Right renal pelvis (tissue), 4 donors: ENCODE measurements at places on chromosomes 3 and 15.

DNA sequence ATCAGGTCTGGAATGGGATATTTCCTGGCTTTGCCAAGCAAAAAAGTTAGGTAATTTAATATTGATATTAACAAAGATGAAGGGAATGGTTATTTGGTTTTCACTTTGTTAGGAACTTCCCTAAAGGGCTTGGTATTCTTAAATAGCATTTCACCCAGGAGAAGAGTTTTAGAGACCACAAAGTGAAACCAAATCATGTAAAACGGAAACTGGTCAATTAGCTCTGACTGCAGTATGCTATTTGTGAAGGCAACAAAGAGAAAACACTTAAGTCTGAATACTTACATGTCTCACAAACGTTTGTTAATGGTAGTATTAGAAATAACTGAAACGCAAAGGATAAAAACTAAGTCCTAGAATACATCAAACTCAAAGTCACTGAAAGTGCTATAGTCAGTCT, 32.4 kb upstream of the SETMAR start:
- DNase-seq, result no peak

- no peak for DNase-seq
Measured at GRCh38 chr3:193846569-193846968, 253.6 kb downstream of the OPA1 start.

DNA sequence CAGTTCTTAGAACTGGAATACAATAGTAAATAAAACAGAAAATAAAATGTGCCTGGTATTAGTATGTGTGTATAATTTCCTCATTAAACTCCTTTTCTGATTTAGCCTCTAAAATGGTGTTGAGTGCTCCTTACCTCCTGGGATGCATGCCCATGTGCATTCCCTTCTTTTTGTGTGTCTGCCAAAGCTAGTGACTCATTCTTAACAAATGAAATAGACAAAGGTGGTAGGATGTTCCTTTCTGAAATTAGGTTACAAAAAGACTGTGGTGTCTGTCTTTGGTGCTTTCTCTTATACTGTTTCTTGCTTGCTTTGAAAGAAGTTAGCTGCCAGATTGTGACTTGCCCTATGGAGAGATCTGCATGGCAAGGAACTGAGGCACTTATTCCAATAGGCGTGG, 623.7 kb downstream of the GRM7 start:
- no peak for DNase-seq

DNA sequence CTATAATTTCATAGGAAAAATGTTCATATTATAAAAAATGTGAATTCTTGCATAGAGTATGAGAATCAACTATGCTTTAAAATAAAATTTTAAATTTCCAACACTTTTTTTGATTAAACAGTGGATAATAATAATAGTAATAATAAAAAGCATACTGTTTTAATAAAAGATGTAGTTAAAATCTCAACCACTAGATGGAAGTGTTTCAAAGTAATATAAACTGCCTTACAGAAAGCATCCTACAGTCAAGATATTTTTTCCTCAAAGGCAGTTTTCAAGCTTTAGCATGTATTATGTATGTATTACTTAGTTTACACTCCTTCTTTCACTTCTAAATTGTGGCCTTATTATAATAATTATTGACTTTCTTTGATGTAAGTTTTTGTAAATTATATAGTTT, 217.5 kb downstream of the CHL1 start:
- DNase-seq, result no peak

DNA sequence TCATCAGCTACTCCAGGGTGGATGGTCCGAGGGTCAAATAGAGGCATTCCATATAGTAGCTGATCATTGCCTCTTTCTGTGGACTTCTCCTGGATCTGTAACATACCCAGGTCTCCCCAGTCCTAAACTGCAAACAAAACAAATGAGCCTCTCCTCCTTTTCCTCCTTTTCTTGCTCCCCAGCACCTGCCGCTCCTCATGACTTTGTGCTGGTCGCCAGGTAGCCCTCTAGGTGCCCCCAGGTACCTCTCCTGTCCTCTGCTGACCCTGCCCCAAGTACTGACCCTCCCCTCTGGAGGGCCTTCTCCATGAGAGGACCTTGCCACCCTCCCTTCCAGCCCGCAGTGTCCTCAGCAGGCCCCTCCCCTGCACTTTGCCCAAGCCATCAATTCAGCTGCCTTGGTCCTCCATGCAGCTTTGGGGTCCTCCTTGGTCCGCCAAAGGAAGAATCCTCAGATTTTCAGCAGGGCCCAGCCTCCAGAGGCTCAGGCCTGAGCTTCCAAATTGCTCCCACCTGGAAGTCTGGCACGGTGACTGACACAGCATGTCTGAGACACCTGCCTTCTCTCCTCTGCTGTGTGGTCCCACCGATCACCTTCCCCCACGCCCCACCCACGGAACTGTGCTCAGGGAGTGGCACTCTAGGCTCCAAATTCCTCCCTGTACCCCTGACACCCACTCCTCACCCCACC, 111.0 kb downstream of the LRRK1 start:
- DNase-seq, result no peak

GRCh38 chr3:112302150-112302830, 8.3 kb upstream of the SLC9C1 start:
- no peak for DNase-seq

DNA sequence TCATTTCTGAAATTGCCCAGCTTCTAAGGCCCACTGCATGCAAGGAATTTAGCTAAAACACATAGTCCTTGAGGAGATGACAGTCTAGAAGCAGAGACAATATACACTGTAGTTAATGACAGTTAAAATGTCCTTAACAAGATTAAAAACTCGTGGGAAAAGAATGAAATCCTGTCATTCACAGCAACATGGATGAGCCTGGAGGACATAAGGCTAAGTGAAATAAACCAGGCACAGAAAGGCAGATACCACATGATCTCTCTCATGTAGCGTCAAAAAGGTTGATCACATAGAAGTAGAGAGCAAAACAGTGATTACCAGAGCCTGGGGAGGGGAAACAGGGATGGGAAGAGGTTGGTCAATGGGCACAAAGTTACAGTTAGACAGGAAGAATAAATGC, 36.3 kb upstream of the GOLGA8J start:
- DNase-seq, result no peak

DNA sequence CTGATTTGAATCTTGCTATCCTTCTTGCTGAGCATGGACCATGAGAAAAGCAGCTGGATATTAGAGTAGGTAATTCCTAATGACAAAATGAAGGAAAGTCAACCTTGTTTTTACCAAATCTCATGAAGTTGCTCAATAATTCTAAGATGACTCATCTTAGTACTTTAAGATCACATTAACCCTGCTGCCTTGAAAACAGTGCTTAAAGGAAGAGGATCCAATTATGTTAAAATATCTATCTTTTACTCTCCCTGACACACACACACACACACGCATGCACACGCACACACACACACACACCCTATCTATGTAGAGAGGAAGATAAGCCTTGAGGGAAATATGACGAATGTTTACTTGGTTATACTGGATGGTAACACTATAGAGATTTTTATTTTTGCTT, 16.0 kb upstream of the MYO1E start:
- no peak for DNase-seq

- no peak for DNase-seq
Measured at GRCh38 chr15:62524848-62525247, 359.8 kb upstream of the C2CD4B start.

GRCh38 chr3:64593350-64593749, 94.5 kb downstream of the ADAMTS9 start:
- DNase-seq, result no peak

- no peak for DNase-seq
Measured at GRCh38 chr3:126102530-126102951, 18.6 kb upstream of the SLC41A3 start.

DNA sequence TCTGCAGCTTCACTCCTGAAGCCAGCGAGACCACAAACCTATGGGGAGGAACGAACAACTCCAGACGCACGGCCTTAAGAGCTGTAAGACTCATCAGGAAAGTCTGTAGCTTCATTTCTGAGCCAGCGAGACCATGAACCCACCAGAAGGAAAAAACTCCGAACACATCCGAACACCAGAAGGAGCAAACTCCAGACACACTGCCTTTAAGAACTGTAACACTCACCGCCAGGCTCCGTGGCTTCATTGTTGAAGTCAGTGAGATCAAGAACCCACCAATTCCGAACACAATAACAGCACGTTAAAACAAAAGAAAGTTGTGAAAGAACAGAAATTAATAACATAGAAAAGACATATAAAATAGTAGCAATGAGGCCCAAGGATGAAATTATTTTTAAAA, 300.5 kb upstream of the MDFIC2 start:
- no peak for DNase-seq

DNA sequence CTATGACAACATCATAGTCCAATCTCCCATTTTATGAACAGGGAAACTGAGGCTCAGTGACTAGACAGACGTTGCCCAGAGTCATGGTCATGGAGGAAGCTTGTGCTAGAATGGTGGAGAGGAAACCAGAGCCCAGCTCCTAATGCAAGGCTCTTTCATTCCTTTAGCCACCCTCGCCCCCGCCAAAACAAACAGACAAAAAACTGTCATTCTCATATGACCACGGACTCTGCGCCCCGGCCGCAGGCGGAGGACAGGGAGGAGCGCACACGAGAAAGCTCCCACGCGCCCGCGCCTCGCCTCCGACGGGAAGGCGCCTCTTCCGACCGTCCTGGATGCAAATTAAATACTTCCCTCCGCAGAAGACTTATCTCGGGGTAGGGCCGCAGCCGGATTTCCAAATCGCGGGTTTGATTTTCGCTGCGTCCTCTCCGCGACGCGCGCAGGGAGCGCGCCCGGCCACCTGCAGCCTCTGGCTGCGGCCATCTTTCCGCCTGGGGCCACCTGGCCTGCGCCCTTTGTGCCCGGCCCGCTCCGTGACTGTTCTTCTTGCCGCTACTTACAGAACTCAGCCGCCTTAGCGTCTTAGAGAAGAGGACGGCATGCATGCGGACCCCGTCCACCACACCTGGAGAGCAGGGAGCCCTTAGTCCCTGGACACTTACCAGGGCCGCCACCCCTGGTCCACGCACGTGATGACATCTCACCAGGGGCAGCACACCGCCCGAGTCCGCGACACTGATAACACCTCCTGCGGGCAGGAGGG, 670 bp upstream of the ATP13A3 start:
- peak; percentile 42 for DNase-seq

- DNase-seq, result no peak
Measured at GRCh38 chr3:193033226-193033780, 115.6 kb upstream of the MB21D2 start.

- DNase-seq, result no peak
Measured at GRCh38 chr3:64716110-64716710, 28.4 kb upstream of the ADAMTS9 start.

DNA sequence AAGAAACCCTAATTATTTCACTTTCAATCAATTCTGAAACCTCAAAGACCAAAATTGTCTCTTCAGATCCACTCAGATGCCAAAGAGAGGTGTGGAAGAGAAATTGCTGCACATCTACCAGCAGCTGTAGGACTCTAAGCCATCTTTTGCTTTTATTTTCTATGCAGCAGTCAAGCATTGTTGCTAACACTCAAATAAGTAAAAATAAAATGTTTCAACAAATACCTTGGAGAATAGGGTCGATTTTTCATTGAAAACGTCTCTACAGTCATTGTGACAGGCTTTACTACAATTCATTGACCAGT, 66.4 kb upstream of the CFAP20DC start:
- no peak for DNase-seq

GRCh38 chr3:102512734-102513504, 78.1 kb downstream of the ZPLD1 start:
- no peak for DNase-seq

- DNase-seq, result no peak
Measured at GRCh38 chr3:71694358-71694999, 30.7 kb downstream of the EIF4E3 start.

GRCh38 chr3:27720899-27721716, 1.0 kb downstream of the EOMES start:
- no peak for DNase-seq

- no peak for DNase-seq
Measured at GRCh38 chr15:69462030-69462492, 9.4 kb downstream of the RPLP1 start.

GRCh38 chr15:20645956-20646355, 104.4 kb upstream of the GOLGA6L6 start:
- DNase-seq, result no peak

GRCh38 chr3:107387555-107387954, 10.3 kb downstream of the CCDC54 start:
- no peak for DNase-seq

GRCh38 chr15:29376590-29376989, 107.0 kb upstream of the NSMCE3 start:
- DNase-seq, result no peak

DNA sequence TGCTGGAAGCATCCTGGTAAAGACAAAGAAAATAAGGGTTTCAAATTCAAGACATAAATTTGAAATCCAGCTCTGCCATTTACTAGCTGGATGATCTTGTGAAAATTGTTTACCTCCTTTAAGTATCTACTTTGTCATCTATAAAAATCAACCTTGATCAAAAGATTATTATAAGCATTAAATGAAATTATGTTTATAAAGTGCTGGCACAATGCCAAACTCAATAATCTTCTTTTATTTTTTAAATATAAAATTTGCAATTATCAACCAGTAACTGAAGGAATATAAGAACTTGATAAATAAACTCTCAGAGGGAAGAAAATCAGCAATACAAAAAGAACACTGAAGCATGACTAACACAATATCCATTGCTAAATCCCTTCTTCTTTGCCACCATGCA, 25.8 kb downstream of the C3orf33 start:
- DNase-seq, result no peak

DNA sequence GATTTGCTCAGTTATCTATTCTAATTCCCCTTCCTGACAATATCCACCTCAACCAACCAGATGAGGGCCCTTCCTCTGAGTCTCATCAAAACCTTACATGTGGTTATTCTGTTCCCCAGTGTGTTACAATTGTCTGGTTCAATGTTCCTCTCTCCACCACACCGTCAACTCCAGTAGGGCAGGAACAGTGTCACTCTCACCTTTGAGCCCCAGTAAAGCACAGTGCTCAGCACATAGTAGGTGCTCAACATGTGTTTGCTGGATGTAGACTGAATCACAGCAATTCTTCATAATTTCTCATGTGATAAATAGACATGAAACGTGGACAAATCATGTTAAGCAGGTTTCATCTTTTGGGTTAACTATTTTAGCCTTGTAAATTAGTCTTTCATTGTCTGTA, 103.0 kb upstream of the EIF1B start:
- no peak for DNase-seq

- DNase-seq, result no peak
Measured at GRCh38 chr3:8840556-8840955, 71.1 kb upstream of the OXTR start.

DNA sequence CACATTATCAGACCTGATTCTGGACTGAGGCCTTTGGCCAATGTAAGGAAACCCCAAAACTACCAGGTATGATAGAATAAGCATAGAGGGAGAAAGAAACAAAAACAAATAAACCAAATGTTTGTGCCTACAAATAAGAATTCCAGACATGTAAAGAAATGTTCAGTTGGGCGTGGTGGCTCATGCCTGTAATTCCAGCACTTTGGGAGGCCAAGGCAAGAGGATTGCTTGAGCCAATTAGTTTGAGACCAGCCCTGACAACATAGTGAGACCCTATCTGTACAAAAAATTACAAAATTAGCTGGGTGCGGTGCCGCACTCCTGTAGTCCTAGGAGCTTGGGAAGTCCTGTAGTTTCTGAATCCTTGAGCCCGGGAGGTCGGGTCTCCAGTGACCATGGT, 13.0 kb downstream of the TMEM202 start:
- DNase-seq, result no peak

- no peak for DNase-seq
Measured at GRCh38 chr15:75208501-75209288, 7.0 kb downstream of the C15orf39 start.

GRCh38 chr15:49045751-49046219, 461 bp downstream of the SECISBP2L start:
- DNase-seq, result peak; percentile 33

GRCh38 chr3:6989608-6990291, 128.8 kb downstream of the GRM7 start:
- no peak for DNase-seq
